ENCODE measurements at places on chromosomes 11 and 22.

DNA sequence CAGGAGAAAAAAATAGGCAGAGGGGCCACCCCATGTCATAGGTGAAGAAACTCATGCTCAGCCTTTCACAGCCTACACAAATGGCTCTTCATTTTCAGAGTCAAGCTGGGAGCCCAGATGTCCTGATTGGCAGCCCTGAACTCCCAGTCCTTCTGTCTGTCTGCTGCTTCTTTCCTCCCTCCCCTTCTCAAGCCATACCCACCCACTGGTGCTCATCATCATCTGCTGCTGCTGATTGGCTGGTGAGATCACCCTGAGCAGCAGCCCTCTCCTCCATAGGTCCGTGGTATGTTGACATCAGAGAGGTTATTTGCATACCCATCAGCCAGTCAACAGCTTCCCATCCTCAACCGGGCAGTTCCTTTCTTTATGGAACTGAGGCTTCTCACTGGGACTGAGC is 46.1 kb upstream of the PRDM11 start:
- no peak for DNase-seq

GRCh38 chr11:122679466-122679865 is 23.9 kb downstream of the UBASH3B start:
- no peak for DNase-seq

DNA sequence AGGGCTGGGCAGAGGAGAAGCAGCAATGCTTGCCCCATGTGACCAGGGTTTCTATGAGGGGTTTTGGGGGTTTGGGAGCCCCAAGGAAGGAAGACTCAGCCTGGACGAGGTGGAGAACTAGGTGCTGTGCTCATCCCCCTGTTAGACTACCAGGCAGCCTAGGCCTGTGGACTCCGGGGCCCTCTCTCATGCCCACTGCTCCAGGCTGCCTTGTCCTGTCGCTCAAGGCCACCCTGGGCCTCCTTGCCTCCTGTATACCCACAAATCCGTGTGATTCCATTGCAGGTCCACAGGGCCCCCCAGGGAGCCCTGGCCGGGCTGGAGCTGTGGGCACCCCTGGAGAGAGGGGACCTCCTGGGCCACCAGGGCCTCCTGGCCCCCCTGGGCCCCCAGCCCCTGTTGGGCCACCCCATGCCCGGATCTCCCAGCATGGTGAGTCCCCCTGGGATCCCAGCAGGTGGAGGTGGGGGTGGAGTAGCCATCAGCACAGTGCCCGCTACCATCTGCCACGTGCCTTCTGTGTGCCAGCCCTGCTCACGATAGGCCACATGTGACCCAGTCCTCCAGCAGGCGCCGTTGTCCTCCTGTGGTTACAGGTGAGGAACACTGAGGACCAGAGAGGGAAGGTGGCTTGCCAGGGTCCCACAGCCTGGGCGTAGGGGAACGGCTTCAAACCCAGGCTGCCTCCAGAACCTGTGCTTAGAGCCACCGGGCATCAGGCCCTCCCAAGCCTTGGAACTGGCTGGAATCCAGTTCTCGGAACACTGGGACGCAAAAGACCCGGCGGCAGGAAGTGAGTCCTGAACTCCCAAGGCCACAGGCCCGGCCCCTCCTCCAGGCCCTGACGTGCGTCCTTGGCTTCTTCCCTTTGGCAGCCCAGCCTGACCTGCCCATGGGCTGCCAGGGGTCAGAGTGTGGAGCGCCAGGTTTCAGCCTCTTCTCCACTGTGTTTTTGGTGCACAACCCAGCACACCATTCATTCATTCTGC is 26.6 kb downstream of the EMID1 start:
- DNase-seq, result no peak

- DNase-seq, result no peak
Measured at GRCh38 chr11:721247-721740, 15.3 kb downstream of the EPS8L2 start.

DNA sequence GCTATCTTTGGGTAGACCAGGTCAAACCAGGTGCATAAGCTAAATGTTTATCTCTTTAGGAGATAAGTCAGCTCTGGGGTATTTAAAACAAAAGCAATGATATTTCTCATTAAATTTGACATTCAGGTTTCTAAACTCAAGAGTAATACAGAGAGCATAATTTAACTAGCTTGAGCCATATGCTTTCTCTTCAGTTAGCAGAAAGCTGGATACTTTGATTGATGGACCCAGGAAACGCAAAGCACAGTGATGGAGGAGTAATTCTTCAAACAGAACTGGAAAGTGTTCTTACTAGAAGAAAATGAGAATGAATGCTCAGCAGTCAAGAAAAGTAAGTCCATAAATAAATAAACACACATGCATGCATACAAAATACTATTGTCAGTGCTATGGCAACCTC is 885.7 kb upstream of the RAG2 start:
- DNase-seq, result no peak

DNA sequence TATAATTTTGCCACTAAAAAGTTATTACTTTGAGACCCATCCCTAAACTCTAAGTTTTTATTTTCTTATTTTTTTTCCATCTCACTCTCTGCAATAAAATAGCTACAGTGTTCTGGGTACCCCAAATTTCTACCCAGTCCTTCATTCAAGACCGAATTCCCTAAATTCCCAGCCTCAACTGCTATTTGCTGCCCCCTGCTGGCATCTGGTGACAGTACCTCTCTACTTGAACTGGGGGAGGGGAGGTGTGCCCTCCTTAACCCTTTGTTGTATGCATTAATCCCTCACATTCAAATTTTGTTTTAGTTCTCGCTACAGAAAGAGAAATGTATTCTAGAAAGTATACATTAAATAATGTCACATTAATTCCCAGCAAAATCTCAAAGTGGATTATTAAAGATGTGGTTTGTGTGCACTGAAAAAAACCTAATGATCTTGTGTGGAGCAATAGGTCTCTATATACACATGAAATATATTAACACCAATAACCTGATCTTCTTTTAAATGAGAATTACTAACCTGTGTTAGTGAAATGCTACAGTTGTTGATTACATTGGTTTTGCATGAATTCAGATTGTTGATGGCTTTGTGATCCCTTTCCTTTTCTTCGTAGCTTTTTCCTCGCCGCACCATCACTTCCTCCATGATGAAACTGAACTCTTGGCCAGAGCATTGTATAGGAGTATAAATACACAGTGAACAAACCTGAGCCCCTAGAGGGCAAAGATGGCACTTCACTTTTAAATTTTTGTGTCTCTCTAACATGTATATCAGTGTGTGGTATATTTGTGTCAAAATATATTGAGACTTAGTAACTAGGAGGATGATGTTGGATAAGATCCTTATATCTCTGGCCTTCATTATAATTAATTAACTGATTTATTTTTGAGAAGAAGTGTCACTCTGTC is 590.0 kb downstream of the METTL15 start:
- no peak for DNase-seq

- no peak for DNase-seq
Measured at GRCh38 chr11:57410287-57410686, 16.6 kb downstream of the SLC43A3 start.

GRCh38 chr11:103683576-103683975 is 352.9 kb upstream of the DDI1 start:
- no peak for DNase-seq

GRCh38 chr22:44408829-44409192 is 89.2 kb downstream of the RTL6 start:
- no peak for DNase-seq

- no peak for DNase-seq
Measured at GRCh38 chr11:94641167-94641761, 74.1 kb downstream of the PIWIL4 start.

DNA sequence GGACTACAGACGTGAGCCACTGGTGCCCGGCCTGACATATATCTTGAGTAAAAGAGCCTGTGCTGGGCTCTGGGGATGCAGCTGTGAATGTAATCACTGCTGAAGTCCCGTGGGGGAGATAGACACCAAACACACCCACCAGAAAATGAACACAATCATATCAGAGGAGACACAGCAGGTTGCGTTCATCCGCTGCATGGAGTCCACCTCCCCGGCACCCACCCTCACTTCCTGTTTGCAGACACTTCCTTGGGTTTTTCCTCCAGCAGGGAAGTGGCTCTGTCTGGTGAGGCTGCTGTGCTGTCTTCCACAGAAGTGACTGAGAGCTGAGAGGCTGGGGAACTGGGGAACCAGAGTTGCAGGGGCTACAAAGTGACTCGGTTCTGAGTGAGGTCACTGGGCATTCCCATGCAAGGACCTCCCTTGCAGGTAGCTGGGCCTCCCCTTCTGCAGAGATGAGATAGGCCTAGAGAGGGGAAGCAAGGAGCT is 7.2 kb downstream of the MICALL1 start:
- DNase-seq, result no peak

GRCh38 chr11:121109916-121110586 is 9.0 kb downstream of the TECTA start:
- no peak for DNase-seq

- no peak for DNase-seq
Measured at GRCh38 chr22:40361100-40361499, 9.3 kb upstream of the SGSM3 start.

DNA sequence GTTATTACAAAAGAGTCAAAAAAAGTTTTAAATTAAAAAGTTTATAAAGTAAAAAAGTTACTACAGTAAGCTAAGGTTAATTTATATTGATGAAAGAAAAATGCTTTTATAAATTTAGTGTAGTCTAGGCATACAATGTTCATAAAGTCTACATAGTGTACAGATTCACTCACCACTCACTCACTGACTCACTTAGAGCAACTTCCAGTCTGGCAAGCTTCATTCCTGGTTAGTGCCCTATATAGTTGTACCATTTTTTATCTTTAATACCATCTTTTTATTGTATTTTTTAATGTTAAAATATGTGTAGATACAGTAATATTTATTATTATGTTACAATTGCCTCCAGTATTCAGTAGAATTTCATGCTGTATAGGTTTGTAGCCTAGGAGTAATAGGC is 2.6 kb upstream of the MMP10 start:
- DNase-seq, result no peak

DNA sequence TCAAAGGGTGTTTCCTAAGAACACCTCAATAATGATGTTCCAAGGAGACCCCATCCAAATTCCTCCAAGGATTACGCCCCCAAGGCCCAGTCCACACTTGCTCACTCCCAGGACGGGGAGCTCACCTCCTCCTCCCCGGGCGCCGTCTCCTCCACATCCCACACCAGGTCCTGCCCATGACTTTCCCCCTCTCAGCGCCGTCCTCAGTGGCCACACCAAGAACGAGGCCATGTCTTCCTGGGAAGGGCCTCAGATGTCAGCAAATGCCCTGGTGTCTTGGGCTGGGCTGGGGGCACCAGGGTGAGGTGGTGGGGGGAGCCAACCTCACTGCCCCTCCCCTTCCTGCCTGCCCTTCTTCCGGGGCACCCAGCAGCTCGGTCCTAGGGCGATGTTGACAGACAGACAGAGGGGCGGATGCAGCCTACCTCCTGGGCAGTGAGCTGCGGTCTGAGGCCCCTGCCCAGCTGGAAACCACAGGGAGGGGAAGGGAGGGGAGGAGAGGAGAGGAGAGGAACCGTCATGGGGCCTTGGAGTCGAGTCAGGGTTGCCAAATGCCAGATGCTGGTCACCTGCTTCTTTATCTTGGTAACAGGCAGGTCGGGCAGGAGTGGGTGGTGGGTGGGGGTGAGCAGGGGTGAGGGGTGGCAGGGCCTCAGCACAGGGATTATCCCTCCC is at the start of the genes C11orf21 and TSPAN32:
C11orf21 (minus strand) TSS at position 288 of the 675 bp plus-strand sequence; CDS start at position 178, 110 bp downstream.
TSPAN32 (plus strand) TSS at position 383 of the 675 bp plus-strand sequence; CDS start at position 520, 137 bp downstream.
- no peak for DNase-seq

DNA sequence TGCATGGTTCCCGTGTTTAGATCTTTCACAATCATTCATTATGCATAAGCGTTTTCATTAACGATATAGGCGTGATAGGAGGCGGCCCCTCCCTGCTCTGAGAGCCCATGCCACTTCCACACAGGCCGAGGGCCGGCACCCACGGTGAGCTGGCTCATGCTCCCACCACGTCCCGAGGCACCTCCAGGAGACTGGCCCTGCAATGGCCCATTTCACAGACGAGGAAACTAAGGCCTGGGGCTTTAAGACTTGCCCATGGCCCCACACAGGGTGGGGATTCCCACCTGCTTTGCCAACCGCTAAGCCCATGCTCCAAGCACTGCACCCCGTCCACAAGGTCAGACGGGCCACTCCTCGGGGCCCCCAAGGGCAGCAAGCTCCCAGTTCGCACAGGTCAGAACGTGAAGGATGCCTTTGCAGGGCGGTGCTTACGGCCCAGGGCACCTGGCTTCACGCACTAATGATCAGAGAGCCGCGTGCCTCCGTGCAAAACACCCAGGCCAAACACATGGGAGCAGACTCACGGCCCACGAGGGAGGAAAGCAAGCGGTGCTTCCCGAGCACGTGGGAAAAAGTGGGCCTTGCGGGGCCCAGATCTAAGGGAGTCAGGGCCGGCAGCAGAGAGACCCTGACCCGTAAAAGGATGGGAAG is 8.3 kb downstream of the OSBPL5 start:
- DNase-seq, result no peak

- DNase-seq, result no peak
Measured at GRCh38 chr22:47102648-47103047, 340.2 kb downstream of the TBC1D22A start.

DNA sequence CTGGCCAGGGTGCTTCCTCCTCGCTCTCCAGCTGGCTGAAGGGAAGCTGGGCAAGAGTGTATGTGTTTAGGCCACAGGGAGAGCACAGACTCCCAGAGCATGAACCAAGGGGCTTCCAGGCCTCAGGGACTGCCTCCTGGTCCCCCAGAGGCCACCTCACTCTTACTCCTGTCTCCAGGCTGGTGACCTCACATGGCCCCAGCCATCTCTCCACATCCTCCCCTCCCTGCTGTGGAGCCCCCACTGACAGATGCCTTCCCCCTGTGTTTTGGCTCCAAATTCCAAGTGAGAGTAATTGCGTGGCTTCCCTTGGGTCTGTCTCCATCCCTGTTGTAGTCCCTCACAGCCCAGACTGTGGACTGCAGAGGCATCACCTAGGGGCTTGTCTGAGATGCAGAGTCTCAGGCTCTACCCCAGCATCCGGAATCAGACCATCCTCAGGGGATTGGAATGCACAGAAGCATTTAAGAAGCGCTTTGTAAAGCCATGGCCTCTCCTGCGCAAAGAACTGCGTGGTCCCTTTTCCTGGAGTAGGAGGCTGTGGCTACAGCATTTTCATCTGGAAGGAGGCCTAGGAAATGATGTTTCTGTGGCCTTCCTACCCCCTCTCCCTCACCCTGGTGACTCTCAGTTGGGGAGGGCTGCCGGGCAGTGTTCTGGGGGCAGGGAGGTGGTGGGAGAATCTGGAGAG is 91.1 kb downstream of the ATXN10 start:
- no peak for DNase-seq

GRCh38 chr11:93623179-93623578 is 38.3 kb upstream of the CEP295 start:
- no peak for DNase-seq

DNA sequence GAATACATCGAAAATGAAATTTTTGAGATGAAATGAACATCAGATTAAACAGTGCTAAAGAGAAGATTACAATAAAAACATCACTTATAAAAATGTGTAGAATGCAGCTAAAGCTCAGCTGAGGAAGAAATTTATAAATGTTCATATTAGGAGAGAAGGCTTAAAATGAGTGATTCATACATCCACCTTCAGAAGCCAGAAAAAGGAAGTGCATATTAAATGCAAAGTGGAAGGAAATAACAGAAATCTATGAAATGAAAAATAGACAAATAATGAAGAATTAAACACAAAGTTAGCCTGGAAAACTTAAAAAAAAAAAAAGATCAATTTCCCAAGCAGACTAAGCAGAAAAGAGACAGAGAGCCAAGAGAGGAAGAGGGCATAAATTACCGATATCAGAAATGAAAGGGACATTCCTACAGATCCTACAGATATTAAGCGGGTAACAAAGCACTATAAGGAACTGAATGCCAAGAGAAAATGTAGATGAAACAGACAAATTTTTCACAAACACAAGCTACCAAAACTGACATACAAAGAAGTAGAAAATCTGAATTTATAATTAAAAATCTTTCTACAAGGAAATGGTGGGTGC is 7.2 kb upstream of the MOB2 start:
- no peak for DNase-seq
